ENCODE measurements at places on chromosomes 11 and 22.

- DNase-seq, result no peak
Measured at GRCh38 chr11:73313652-73314051, 5.6 kb downstream of the ARHGEF17 start.

DNA sequence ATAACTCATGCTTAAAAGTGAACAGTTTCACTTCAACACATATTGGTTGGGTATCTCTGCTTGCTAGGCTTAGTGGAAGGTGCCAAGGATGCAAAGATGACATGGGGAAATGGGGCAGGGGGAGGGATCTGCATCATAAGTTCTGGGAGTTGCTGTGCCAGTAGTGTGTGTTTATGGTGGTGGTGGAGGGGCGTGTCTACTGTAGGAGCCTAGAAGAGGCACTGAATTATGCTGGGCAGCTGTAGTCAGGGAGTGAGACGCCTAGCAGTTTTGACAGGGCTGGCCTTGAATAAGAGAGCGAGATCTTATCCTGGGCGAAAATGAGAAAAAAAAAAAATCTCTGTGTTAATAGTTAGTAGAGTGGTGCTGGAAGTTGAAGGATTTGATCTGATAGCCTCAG, 3.0 kb downstream of the ELMOD1 start:
- no peak for DNase-seq

GRCh38 chr22:29799217-29799680, 32.1 kb downstream of the UQCR10 start:
- peak; percentile 97 for DNase-seq

DNA sequence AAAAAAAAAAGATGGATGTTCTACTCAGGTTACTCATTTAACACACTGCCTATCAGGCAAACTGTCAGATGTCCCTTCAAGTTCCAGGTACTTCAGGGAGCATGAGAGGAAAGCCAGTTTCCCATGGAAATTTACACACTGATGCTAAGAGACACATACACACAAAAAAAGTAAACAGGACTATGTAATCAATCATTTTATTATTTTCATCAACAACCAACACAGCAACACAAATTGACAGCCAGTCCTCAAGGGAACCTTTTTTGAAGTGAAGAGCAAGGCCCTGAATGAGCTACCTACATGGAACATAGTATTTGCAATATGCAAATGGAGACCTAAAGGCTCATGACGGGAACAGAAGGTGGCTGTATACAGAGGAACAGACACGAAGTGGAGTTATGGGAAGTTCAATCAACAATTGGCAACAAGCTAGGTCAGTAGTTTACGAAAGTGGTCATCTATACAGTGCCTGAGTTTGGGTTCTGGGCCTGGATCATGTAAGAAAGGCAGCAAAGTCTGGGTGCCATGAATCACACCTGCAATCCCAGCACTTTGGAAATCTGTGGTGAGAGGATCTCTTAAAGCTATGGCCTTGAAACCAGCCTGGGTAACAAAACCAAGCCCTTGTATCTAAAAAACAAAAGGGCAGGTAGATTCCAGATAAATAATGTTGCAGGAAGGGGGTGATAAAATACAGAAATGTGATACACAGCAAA, 12.6 kb upstream of the WDR74 start:
- no peak for DNase-seq

DNA sequence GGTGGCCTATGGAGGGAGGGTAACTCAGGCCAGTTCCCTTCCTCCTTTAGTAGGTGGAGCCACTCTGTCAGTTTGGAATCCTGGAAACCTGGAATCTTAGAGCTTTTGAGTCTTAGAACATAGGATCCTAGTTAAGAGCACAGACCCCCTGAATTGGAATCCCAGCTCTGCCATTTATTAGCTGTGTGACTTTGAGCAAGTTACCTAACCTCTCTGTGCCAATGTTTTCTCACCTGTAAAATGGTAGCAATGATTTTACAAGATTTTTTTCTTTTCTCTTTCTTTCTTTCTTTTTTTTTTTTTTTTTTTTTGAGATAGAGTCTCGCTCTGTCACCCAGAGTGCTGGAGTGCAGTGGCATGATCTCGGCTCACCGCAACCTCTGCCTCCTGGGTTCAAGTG, 17.1 kb upstream of the CACNA1I start:
- DNase-seq, result no peak

- no peak for DNase-seq
Measured at GRCh38 chr11:66492161-66492865, 12.1 kb downstream of the DPP3 start.

- DNase-seq, result no peak
Measured at GRCh38 chr11:123562829-123563228, 91.6 kb downstream of the SCN3B start.

DNA sequence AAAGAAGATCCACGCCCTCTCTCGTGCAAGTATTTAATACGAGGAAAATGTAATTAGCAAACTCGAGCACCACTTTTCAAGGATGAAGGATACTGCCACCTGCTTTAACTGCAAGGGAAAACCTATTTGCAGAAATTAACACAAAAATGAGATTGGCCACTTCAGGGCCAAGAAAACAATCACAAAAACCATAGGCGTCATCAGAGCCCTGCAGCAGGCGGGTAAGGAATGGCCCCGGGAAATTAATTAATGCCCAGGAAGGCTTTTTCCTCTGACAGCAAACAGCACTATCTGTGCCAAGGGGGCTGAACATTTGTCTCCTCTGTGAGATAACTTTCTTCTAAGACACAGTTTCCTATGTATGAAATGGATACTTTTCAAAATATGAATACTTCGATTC, 255.7 kb downstream of the CTTN start:
- no peak for DNase-seq

GRCh38 chr11:133823211-133823610, 22.1 kb downstream of the SPATA19 start:
- no peak for DNase-seq

GRCh38 chr11:96141626-96142025, 201.4 kb downstream of the MAML2 start:
- no peak for DNase-seq

DNA sequence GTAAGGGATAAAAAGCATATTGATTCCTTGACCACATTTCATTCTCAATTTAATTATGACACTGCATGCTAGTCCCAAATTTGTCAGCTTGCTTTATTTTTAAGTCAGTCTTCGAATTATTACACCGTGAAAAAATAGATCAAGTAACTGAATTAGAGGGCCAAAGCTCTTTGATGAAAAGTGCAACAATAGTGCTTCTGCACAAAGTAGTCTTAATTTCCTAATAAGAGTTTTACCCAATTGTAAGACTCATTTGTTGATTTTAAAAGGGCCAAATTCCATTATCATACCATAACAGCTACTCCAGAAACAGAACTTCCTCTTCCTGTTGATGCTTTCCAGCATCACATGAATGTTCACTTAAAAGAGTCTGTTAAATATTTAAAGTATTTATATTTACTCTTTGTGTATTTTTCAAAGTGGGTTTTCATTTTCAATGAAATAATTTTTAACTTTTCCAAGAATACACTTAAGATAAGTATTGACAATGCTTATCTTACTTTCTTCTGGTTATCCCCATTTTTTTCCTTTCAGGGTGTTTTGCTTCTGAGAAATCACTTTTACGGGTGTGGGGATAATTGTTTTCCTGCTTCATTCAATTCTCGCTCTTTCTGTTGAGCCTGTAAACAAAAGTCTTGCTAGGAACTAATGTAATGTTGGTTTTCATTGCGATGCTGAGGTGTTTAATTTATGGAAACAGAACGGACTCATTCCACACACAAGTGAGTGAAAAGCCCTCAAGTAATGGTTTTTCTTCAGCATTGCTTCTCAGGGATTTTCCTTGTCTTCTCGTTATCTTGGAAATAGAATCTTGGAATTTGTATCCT, 2.1 kb downstream of the ARHGEF12 start:
- DNase-seq, result no peak

DNA sequence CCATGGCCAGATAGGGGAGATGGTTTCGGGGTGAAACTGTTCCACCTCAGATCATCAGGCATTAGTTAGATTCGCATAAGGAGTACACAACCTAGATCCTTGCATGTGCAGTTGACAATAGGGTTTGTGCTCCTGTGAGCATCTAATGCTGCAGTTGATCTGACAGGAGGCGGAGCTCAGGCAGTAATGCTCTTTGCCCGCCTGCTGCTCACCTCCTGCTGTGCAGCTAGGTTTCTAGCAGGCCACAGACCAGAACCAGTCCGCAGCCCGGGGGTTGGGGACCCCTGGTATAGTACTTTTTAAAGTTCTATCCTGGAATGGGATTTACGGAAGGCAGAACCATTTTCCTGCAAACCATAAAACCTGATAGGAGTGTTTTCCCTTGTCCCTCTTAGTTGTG, 54.6 kb downstream of the POLD3 start:
- no peak for DNase-seq

DNA sequence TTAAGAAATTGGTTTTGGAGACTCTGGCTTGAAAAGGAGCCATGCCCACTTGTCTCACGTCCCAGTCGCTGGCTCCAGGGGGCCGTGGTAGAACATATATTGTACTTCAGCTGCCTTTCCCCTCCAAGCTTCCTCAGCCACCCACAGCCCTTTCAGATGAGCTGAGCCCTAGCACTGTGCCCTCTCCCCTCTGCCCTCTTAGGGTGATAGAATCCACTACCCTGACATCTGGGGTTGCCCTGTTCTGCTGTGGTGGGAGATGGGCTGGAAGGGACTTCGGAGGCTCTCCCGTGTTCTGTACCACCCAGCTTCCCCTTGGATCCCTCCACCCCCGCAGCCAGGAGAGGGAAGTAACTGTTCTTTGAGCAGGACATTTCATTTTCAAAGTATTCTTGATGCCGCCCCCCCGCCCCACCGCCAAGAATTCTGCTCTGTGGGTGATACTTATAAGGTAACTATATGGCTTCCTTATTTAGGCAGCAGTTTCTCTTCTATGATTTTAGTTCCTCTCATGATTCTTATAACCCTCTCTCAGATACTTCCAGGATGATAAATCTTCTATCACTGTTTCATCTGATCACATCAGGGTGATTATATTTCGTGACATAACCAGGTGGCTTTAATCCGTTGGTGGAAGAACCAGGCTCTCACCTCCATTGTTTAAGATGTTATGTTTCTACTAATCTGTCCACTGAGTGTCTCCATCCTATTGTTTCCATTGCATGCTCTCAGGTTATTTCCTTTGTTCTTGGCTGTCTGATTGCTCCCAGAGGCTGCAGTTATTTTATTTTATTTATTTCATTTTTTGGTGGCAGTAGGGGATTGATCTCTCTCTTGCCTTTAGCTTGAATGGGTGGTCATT, 24.1 kb downstream of the ZBTB16 start:
- no peak for DNase-seq

GRCh38 chr11:298406-299065, 790 bp downstream of the IFITM5 start:
- no peak for DNase-seq

All from RPMI7951 (cell line).